Tibial nerve (tissue), 4 donors: ENCODE measurements at places on chromosomes 5 and 9.

DNA sequence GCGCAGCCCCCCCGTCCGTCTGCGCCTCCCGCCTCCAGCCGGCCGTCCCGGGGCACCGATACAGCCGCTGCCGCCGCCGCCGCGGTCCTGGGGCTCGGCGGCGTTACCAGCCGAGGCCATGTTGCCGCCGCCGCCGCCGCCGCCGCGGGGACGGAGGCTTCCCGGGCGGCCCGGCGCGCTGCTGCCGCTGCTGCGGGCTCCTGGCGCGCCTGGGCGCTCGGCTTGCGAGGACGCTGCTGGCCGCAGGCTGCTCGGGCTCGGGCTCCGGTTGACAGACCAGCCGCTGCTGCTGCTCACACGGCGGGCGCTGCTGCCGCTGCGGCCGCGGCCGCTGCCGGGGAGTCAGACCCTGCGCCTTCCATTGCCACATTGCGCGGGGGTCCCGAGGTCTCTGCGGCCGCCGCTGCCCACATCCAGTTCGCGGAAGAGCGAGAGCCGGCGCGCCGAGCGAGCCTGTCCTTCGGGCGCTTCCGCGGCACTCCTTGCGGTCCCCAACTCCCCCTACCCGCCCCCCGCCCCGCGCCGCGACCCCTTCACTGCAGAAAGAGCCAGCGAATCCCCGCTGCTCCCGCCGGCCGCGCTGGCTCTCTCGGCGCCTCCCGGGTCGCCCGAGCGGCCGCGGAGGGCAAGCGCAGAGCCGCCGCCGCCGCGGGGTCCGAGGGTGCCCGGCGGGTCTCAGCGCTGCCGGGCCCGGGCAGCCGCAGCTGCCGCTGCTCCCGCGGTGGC lies 8.4 kb downstream of the PTCH1 start:
- no peak for DNase-seq

GRCh38 chr9:4105183-4105582 lies 194.7 kb downstream of the GLIS3 start:
- DNase-seq: no peak

GRCh38 chr9:127761491-127761956 lies 16.9 kb downstream of the SH2D3C start:
- DNase-seq: no peak

GRCh38 chr9:7944572-7944971 lies 145.0 kb upstream of the DMAC1 start:
- no peak for DNase-seq

- DNase-seq: no peak
Observed at GRCh38 chr5:148809781-148810524, 16.5 kb upstream of the ADRB2 start.

DNA sequence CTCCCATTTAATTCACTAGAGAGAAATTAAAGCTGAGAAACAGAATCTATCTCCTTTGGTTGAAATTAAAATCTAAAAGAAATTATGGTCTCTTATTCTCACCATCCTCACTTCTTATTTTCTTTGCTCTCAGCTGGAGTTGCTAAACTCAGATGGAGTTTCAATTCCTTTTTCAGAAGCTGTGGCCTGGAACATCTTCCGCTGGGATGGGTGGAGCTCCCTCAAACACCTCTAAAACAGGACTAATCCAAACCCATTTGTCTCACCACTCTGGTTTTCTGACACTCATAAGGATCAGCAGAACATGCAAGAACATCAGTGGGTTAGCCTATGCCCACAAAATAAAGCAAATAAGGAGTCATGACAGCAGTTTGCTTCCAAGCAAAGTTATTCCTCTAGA lies 39.6 kb upstream of the CEP78 start:
- DNase-seq: no peak

GRCh38 chr5:58048185-58048925 lies 411.5 kb downstream of the PLK2 start:
- DNase-seq: no peak

DNA sequence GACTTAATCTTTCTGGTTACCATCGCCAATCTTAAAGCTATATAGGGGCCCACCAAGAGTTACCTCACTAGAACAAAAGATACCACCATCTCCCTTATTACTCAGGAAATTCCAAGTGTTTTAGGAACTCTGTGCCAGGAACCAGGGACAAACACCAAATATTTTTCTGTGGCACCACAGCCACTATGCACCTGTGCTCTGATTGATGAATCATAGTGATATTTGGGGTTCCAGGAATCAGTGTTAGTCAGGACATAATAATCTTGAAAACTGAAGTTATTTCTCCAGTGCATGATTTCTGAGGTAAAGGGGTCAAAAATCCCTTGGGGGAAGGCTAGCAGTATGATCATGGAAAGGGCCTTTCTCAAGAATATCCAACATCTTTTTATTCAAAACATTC lies 10.2 kb upstream of the TMED7 start:
- DNase-seq: no peak

DNA sequence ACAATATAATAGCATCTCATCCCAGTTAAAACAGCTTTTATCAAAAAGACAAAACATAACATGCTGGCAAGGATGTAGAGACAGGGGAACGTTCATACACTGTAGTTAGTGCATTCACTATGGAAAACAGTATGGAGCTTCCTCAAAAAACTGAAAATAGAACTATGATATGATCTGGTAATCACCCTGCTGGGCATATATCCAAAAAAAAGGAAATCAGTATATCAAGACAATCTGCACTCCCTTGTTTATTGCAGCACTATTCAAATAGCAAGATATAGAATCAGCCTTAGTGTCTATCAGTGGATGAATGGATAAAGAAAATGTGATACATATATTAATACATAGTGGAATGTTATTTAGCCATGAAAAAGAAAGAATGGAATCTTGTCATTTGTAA lies 88.5 kb downstream of the PBX3 start:
- DNase-seq: no peak

DNA sequence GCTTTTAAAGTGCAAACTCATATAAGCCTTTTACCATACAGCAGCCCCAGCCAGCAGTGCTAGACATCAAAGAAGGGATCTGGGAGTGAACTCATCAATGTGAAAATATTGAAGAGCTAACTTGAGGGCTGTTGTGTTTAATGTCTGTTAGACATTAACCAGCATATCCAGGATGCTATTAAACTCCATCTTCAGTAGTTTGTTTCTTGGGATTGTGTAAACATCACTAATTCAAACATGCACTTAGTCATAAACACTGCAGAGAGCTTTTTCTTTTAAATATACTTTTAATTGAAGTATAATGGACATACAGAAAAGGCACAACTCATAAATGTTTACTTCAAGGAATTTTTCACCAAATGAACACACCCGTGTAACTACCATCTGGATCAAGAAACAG lies 81.8 kb downstream of the TMEM252 start:
- no peak for DNase-seq

- DNase-seq: no peak
Observed at GRCh38 chr5:55438998-55439397, 95.8 kb downstream of the PLPP1 start.

DNA sequence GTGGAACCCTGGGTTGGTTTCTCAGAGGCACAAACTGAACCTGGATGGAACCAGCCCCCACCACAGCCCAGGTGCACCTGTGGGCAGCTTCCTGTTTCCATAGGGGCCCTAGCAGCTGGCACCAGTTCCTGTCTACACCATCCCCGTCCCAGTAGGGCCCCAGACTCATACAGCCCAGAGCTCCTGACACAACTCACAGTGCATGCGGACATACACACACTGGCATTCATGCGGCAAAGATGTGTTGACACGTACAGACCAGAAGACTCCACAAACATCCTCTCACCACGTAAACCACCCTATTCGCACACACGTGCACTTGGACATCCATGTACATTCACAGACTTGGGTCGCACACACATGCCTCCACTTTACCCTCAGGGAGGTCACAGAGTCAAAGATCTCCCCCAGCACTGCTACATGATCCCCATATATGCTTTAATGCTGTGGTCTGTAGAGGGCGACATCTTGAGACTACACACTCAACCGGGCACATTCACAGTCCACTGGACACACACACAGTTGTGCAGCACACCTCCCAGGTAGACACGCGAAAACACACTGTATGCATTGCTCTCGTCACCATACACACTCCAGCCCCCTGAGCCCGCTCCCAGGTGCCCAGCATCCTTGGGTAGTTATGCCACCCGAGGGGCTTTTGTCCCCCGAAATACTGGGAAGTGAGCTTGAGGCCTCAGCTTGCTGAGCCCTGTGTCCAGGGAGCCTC lies 22.4 kb downstream of the CXXC5 start:
- DNase-seq: no peak

DNA sequence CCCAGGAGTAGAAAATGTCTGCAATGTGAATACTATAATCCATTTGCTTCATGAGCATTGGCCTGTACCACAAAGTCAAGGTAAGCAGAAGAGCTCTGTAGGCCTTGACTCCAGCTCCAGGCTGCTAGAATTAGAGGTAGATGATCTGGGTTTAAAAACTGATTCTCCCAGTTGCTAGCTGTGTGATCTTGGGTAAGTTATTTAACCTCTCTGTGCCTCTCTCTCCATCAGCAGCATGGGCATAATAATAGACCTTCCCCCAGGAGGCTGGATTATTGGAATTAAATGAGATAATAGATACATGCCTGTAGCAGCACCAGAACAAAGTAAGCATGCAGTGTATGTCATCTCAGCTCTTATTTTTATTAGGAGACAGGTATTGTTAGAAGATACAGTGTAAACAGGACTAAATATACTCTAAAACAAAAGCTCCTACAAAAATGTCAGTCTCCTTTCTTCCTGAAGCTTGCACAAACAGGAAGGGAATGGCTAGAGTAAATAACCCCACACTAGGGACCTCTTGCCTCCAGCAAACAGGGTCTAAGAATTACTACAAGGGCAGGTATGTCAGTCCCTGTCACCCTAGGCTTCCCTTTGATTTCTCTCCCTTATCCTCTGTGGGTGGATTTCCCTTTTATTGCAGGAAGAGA lies 57.5 kb downstream of the PSAT1 start:
- DNase-seq: no peak

GRCh38 chr5:56633950-56634349 lies 181.4 kb upstream of the MAP3K1 start:
- no peak for DNase-seq

- no peak for DNase-seq
Observed at GRCh38 chr5:76145945-76146344, 62.8 kb downstream of the SV2C start.

GRCh38 chr5:14900693-14901461 lies 29.3 kb upstream of the ANKH start:
- DNase-seq: no peak

DNA sequence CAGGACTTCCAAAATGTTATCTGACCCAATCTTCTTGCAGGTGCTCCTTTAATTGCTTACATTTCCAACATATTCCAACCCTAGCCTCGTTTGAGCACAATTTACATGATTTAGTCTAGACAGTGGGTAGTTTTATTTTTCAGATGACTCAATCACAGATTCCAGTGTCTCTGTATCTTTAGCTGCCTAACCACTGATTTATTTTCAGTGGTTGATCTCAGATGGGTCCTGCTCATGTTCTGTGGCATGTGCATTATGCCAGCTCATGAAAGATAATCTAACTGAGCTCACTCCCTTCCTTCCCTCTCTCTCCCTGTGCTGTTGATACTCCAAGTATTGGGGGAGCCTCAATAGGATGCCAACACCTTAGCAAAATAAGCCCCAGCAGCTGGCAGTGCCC lies 106.1 kb upstream of the ICE1 start:
- DNase-seq: no peak

DNA sequence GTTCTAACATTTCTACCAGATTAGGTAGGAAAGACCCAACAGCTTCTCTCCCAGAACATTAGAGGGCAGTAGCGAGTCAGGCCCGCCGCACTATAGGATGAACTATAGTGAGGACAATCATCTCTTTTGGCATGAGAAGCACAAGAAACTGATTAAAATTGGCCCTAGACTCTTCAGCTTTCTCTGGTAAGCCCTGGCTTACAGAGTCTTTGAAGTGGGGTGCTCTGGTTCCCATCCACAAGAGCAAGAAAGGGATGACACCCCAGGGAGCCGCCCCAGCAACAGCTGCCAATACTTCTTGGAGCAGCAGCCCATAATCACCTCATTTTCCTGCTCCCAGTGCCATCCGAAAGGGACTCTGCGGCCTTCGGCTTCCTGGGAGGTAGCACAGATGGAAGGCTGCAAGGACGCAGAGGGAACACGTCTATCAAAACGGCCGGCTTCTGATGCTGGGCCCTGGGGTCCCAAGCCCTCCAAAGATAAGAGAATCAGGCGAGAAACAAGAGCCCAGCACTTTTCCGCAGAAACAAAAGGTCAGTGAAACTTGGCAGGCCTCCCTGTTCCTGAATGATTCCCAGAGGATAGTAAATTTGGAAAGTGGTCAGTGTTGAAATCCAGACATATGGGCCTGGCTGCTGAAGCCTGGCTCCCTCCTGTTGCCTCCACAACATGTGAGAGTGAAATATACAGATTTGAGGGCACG lies 69.3 kb downstream of the HSD17B3 start:
- peak; percentile 91 for DNase-seq

GRCh38 chr5:56176155-56176798 lies 56.9 kb downstream of the ANKRD55 start:
- DNase-seq: no peak

- DNase-seq: no peak
Observed at GRCh38 chr5:102153003-102153759, 142.9 kb downstream of the SLCO4C1 start.

DNA sequence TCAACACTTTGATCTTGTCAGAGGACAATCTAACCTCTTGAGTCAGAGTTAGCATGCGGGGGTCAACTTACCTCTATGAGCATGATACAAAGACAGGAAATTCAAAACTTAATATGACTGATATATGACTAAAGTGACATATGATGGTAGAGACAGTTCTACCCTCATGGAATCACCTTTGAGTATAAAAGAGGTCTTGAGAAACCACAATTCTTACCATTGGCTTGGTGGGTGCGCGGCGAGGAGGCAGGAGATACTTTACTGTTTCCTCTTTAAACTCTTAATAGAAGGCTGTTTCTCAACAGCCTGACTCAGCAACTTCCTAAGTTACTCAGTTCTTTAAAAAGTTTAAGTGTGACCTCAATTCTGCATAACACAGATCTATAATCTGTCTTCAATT lies 372.8 kb downstream of the KIAA0825 start:
- DNase-seq: no peak

- DNase-seq: no peak
Observed at GRCh38 chr5:67003685-67003934, 193.0 kb downstream of the CD180 start.

GRCh38 chr5:22650511-22650910 lies 202.6 kb downstream of the CDH12 start:
- DNase-seq: no peak

DNA sequence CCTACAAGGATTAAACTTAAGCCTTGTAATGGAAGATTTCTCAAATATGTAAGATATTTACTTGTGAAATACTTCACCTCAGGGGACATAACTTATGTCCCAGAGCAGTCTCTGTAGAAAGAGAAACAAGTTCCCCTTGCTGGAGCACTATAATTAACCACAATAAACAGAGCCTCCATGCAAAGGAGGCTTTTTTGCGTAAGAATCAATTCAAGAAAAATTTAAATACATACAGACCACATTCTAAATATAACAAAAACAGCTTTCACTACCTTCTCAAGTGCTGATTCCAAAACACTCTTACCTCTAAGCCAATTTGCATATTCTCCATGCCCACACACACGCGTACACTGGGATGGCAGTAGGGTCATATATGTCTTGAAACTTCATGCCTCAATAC lies 30.7 kb upstream of the CCNB1 start:
- no peak for DNase-seq

GRCh38 chr5:39783756-39784421 lies 359.1 kb upstream of the DAB2 start:
- no peak for DNase-seq
